Epithelial cell of prostate (primary cell): ENCODE measurements at places on chromosomes 4 and X.

DNA sequence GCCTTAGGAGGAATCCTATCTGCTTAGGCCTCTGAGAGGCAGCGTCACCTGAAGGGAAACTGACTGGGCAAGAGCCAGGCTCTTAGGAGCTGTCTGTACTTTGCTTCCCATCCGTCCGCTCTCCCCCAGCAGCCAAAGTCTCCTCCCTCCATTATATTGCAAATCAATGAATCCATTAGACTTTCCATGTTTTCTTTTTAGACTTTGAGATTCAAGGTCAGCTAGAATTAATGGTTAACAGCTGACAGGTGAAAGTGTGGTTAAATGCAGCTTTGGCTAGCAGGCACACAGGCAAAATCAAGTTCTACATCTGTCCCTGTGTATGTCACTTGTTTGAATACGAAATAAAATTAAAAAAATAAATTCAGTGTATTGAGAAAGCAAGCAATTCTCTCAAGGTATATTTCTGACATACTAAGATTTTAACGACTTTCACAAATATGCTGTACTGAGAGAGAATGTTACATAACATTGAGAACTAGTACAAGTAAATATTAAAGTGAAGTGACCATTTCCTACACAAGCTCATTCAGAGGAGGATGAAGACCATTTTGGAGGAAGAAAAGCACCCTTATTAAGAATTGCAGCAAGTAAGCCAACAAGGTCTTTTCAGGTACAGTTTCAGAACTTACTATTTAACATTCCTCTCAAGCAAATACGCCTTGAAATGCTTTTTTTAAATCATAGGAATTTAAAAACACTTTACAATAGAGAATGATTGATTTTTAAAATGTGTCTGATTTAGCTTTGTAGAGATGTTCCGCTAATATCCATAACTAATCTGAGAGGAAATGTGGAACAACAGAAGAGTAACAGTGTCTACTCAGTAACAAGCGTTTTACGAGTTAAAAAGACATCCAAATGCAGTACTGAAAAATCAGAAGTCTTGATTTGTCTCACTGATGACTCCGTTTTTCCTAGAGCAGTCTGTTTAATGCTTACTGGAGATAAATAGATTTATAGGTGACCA is at the start of gene F11:
Gene F11, plus strand, starts transcription at position 507 of the 970 bp plus-strand sequence. CDS start 948 bp downstream, outside the sequence.
- DNase-seq, result no peak

- DNase-seq, result no peak
Measured at GRCh38 chr4:40718586-40718985, 31.2 kb upstream of the NSUN7 start.

DNA sequence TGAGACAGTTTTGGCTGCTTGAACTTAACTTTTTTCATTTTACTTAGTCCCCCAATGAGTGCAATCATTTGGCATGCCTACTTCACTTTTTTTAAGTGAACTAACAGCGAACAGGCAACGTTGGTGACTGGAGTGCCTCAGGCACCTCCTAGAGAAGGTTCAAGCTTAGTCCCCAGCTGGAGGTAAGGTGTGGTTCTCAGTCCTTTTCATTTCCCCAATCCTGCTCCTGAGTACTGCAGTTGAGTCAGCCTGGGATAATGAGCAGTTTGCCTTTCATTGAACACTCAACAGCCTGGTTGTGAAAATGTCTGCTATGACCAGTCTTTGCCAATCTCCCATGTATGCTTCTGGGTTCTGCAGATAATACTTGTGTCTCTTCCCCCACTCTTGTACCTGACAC is 109.5 kb downstream of the CDKL5 start:
- DNase-seq, result no peak

DNA sequence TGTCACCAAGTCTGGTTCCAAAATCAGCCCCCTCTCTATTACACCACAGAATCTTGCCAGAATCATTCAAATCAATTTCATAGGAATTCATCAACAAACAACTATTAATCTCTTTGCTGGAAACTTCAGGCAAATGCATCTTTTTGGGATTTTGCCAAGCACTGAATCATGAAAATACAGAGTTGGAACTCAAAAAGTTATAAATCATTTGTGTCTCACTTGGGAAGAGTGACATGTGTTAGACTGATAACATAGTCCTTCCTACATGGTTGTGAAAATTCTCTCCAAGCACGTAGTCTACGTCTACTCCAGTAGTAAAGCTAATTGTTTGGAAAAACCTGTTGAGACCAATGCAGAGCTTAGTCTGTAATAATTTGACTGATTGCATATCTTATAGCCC is 19.0 kb downstream of the CXCL8 start:
- no peak for DNase-seq

DNA sequence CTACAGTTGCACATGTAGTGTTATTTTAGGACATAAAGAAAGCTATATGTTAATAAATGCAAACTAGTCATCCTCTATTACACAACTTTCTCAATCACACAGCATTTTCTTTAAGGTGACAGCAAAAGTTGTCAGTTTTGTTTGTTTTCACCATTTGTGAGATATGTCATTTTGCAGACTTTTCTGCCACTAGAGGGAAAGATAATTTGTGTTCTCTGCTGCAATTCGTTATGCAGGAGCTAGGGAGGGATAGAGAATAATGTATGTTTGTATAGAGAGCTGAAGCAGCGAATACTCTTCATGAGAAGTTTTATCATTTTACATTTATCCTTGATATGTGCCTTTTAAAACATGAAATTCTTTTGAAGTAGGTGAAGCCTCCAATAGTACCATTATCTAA is 670.6 kb upstream of the ATOH1 start:
- no peak for DNase-seq

GRCh38 chr4:184641022-184641421 is 8.2 kb downstream of the CASP3 start:
- no peak for DNase-seq

DNA sequence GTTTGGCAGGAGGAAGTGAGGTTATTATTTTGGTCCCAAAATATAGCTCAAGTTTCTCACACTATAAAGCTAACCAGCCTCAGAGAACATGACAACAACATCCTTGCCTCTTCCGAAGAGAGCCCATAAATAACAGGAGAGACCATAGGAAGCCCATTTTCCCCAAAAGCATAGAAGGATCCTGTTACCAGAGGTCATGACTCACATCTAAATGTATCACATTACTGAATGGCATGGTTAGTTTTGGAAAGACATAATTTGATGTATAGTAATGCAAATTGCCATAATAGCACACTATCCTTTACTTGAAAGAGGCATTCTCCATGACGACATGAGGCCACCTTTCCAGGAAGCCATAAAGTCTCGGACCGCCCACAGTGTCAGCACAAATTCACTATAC is 238.8 kb upstream of the GRIA3 start:
- DNase-seq, result no peak

- DNase-seq, result no peak
Measured at GRCh38 chr4:182806259-182807252, 110.6 kb downstream of the DCTD start.

DNA sequence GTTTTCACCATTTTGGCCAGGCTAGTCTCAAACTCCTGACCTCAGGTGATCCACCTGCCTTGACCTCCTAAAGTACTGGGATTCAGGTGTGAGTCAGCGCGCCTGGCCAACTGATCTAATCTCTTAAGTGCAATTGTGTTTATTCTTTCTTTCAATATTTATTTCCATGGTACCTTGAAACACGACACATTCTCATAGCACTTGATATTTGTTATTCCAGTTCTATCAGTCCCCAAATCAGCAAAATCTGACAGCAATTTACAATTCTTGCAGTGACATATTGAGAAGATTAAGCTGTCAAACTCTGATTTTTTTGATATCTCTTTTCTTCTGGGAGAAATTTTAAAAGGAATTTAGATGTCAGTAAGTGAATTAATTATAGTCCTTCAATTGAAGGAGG is 218.1 kb upstream of the FAT4 start:
- no peak for DNase-seq

DNA sequence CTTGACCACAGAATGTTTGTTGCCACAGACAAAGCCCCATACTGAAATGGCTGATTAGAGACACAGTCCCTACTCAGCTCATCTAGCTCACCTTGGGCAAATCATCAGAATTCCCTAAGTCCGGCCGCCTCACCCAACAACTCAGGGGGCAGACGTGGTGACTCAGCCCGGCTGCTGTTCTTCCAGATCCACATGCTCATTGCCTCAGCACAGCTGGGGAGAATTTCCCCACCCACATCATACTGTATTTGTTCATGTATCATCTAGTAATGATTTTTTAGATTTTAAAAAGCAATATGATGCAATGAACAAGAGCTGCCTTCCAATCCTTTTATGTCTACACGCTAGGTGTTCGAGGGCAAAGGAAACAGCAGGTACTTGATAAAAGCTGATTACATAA is 333.8 kb upstream of the TENM3 start:
- DNase-seq, result no peak

DNA sequence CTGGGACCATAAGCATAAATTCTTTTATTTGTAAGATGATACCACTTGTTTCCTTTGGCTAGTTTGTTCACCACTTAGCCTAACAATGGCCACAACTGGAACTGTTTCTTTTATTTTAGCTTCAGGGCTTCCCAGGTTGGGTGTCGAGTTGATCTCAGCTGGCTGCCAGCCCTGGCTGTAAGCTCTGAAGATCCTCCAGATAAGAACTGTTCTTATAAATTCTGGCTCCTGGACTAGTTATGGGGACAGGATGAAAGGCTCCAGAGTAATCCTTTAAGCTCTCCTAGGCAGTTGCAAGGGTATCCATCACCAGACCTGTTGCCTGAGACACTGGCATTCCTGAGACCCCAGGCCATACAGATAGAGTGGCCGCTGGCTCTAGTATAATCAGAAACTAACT is 129.4 kb upstream of the ACSL4 start:
- DNase-seq, result no peak

GRCh38 chr4:7877176-7877575 is 62.5 kb downstream of the AFAP1 start:
- no peak for DNase-seq

GRCh38 chr4:31366041-31366440 is 645.9 kb downstream of the PCDH7 start:
- peak; percentile 24 for DNase-seq

- DNase-seq, result no peak
Measured at GRCh38 chr4:123786163-123786915, 389.7 kb downstream of the SPRY1 start.

- DNase-seq, result no peak
Measured at GRCh38 chr4:47839259-47839658, 1.4 kb upstream of the CORIN start.

DNA sequence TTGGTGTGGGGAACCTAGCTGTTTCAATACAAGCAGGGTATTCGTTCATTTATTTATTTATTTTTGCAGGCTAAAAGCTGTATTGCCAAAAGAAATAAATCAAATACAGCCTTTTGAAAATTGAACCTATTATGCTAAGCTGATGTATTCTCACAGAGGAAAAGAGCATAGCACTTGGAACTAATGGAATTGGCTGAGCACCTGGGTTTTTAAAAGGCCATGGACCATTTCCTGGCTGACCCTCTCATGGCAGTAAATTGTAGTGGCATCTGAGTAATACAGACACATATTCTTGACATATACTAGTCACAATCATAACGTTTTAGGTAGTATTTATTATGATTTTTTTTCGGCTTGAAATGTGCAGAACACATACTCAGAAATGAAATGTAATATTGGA is 71.8 kb upstream of the ALG13 start:
- DNase-seq, result no peak

- DNase-seq, result no peak
Measured at GRCh38 chr4:168432419-168433146, 47.7 kb downstream of the DDX60L start.

DNA sequence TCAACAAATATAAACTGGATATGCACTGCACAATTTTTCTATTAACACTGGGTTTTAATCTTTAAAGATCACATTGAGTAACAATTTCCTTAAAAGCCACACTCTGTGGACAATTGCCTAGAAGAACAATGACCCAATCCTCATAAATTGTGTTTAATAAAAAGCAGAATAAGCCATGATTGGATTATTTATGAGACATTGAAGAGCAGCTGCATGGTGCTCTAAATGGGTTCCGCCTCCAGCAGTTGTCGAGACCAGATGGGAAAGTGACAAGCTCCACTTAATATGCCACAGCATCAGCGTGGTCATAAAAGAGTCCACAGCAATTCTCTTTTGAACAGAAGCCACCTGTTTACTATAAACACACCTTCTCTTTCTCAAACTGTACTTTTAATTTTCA is 635.2 kb upstream of the FRG1 start:
- DNase-seq, result no peak

- DNase-seq, result no peak
Measured at GRCh38 chrX:106718709-106719108, 7.8 kb upstream of the RNF128 start.

DNA sequence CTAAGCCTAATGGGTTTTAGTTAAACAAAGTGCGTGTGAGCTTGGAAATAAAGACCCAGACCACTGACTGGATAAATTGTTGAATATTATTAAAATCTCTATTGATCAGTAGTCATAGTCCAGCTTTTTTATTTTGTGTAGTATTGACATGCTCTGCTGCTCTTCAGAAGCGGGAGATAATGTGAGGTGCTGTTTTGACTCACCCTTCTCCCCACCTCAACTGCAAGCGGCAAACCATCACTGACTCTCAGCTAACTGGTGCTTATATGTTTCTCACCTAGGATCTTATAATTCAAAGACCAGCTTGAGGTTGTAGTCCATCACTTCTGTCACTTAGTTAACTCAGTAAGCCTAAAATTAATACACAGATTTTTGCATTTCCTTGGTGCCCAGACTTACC is 72.2 kb downstream of the COMMD8 start:
- DNase-seq, result no peak

- DNase-seq, result peak; percentile 63
Measured at GRCh38 chr4:47485047-47485692, at the start of gene ATP10D. ATP10D (plus strand) TSS chr4:47485275; CDS start chr4:47512541, 27,266 bp downstream.

DNA sequence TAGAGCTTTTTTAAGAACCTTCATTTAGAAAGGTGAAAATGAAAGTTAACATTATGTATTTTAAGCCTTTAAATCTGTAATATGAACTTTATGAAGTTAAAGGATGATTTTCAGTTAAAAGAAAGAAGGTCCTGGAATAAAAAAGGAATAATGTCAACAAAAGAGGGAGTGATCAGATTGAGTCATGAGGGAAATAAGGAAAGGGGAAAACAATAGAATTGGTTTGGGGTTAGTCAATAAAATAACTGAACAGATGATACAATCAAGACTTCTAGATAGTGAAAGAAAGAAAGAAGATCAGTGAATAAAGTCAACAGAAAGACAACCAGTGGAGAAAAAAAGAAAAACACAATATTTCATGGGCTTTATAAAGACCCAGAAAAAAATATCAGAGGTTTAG is 291.6 kb upstream of the ARSJ start:
- no peak for DNase-seq

GRCh38 chr4:2663275-2663674 is 92.9 kb downstream of the TNIP2 start:
- no peak for DNase-seq

DNA sequence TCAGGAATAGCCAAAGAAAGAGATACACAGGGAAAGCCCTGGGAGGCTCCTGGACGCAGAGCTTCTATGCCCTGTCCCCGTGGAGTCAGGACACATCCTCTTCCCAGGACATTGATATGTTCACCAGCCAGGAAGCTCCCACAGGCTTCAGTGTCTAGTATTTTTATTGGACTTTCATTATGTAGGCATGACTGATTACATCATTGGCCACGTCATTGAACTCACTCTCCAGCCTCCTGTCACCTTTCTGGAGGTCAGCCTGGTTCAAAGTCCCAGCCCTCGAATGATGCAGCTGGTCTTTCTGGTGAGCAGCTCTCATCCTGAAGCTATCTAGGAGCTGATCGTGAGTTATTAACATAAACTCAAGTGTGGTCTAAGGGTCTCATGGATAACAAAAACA is 104.1 kb downstream of the CPEB2 start:
- no peak for DNase-seq

GRCh38 chr4:144176476-144176875 is 36.0 kb upstream of the GYPA start:
- DNase-seq, result no peak

- DNase-seq, result no peak
Measured at GRCh38 chrX:134885336-134886001, 105.3 kb upstream of the SMIM10 start.

GRCh38 chrX:124406294-124407014 is 60.1 kb downstream of the SH2D1A start:
- peak; percentile 40 for DNase-seq
